MCF 10A (cell line): ENCODE measurements at places on chromosomes 6 and 20.
A peak's percentile ranks its signal among the peaks of the same experiment; 100 is the strongest.

- no peak for DNase-seq
Measured at GRCh38 chr6:117469356-117469755, 13.1 kb upstream of the DCBLD1 start.

DNA sequence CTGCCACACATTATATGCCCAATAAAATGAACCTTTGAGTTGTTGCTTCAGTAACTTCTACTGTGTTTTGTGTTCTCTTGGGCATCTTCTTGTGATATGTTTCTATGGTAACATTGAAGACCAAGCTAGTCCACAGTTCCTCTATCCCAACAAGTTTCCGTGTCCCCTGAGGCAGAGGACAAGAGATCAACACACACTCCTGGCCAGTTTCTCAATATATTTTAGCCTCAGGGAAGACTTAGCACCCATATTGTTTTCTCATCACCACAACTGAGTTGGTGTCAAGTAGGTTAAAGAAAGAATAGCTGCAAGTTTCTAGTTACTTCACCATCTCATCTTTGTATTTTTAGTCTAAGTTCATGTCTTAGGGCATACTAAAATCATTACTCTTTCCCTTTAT is 277.5 kb downstream of the UST start:
- DNase-seq, result no peak

DNA sequence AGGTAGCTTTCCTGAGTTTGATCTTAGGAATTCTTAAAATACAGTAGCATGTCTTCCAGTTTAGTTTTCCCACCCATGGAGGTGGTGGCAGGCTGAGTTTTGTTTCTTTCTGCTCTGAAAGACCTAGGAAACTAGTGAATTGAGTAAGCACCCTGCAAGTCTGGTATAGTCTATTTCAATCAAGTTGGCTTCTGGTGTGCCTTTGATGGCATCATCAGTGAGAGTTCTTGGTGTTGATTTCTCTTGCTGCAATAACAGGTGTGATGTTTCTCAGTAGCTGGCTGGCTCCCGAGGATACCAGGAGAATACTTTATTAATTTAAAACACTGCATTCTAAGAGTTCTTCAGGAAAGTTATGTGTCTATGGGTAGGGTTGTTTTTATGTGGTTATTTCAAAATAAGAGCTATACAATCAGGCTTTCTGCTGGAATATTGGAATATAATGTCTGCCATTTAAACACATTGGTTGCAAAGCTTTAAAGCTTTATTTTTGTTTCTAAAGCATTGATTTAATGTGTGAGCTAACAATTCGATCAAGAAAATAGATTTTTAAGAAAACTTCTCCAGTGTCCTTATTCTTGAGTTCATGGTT is 19.0 kb downstream of the VAPB start:
- DNase-seq, result peak; percentile 54

DNA sequence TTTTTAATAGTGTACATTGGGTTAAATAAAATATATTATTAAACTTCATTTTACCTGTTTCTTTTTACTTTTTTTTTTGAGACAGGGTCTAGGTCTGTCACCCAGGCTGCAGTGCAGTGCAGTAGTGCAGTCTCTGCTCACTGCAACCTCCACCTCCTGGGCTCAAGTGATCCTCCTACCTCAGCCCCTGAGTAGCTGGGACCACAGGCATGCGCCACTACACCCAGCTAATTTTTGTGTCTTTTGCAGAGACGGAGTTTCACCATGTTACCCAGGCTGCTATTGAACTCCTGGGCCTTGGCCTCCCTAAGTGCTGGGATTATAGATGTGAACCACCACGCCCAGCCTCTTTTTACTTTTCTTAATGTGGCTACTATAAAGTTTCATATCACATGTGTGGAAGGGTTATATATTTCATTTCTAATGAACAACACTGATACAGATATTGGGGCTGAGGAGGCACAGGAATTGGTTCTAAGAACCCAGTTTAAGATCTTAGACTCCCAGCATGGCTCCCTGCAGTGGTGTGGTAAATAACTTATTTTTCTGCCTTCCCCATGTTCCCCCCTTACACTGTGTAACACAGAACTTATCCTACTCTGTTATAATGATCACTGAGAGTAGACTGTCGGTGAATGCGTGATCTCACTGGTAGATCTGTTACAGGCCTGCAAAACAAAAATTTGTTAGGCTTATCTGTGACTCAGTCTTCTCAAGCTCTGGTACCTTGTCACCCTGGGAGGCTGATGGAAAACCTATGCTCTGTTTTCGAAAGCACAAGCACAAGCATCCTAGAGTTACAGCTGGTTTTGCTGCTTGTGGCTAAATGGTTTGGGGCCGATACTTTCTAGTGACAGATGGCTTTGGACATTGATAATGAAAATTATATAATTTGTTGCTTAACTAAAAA is 5.8 kb upstream of the ATXN1 start:
- DNase-seq, result no peak

DNA sequence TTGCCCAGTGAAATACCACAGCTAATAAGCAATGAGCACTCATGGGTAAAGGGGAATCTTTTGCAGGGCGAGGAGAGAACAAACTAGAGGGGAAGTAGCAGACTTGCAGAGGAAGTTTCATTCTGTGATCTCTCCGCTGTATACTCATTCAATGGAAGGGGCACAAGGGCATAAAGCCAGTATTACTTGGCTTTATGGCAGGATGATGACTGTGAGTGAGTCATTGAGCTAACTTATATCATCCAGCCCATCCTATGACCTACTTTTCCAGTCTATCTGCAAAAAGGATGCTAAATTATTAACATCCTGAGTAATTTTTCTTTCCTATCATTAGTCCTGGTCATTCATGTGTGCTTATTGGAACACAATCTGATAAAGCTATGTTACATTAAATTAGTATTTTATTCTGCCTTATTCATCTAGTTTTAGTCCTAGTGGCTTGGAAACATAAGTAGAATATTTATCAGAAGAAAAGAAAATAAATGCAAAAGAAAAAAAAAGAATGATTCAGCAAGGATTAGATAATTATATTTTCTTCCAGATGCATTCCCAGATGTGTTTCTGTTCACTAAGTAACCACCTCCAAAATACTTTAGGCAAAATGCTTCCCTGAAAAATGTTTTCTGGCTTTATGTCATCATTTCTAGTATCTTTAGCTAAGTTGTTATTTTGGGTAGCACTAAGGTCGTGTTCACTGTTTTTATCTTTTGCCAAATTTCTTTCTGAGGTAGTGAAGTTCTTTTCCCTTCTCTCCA is 471.7 kb downstream of the CDKAL1 start:
- peak; percentile 84 for DNase-seq

DNA sequence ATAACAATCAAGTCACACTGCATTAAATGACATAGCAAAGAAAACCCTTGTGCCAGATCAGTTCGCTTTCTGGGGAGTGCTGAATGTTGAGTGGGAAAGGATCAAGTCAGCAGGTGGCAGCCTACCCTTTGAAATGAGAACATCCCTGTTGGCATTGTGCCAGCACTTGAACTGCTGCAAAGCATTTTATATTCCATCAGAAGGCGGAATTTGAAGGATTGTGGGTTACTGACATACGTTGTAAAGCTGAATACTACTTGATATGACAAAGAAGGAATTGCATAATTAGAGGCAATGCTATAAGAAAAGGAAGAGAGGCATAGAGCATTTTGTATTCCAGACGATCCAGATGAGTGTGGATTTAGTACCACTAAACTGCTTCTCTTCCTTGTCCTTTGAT is 26.5 kb downstream of the BCKDHB start:
- peak; percentile 75 for DNase-seq

- DNase-seq, result no peak
Measured at GRCh38 chr6:24930431-24930871, 5.3 kb downstream of the RIPOR2 start.

- no peak for DNase-seq
Measured at GRCh38 chr6:114377881-114378280, 35.1 kb upstream of the HS3ST5 start.

DNA sequence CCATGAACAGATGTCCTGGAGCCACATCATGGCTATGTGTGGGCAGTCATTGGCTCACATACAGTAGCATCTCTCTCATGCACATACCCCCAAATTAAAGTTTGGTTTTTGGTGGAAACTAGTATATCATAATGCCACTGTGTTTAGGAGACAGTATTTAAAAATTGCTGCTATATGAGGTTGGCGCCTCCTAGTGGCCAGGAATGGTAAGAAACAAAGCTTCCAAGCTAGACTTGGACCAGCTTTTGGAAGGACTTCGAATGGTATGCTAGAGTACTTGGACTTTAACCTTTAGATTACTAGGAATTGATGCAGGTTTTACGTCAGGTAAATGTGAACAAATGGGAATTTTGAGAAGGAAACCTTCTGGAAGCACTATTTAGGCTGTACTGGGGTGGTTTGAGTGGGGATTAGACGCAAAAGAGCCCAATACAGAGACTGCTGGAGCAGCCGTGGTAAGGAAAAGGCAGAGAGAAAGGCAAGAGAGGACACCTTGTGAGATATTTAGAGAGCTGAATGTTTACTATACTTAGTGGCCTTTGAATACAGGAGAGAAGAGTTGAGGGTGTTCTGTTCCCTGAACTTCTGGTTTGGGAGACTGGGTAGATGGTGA is 23.8 kb downstream of the PRSS35 start:
- peak; percentile 54 for DNase-seq

GRCh38 chr6:32932132-32932868 is 8.5 kb downstream of the HLA-DMB start:
- DNase-seq, result no peak

- no peak for DNase-seq
Measured at GRCh38 chr6:131281471-131282270, 146.4 kb downstream of the AKAP7 start.

DNA sequence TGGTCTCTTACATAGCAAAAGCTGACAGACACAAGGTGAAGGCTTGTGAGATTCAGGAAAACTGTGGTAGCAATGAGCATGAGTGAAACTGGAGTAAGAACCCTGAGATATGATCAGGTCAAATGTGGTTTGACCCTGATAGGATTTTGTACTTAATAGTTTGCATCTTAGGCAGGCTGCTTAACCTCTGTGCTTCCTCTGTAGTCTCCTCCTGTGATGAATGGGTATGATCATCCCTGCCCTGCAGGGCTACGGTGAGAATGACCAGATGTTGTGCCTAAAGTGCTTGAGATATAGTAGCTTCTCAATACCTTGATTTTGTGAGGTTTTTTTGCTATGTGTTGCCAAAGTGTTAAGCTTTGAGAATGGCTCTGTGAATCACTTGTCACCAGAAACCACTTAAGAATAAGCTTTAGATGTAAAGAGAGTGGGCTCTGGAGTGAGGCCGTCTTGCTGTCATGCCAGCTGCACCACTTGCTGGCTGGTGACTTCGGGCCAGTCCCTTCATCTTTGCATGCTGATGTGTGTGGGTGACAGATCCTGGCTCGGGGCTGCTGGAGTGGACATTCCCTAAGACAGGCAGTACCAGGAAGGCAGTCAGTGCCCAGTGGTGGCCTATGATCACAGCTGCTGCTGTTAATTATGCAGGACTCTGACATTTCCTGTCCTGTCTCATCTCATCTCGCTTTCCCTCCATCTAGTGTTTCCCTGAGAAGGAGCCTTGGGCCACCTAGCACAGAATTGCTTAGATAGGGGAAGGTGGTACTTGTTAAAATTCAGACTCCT is 254.7 kb downstream of the NFATC2 start:
- DNase-seq, result no peak

- no peak for DNase-seq
Measured at GRCh38 chr6:36624461-36625157, 30.4 kb downstream of the SRSF3 start.

DNA sequence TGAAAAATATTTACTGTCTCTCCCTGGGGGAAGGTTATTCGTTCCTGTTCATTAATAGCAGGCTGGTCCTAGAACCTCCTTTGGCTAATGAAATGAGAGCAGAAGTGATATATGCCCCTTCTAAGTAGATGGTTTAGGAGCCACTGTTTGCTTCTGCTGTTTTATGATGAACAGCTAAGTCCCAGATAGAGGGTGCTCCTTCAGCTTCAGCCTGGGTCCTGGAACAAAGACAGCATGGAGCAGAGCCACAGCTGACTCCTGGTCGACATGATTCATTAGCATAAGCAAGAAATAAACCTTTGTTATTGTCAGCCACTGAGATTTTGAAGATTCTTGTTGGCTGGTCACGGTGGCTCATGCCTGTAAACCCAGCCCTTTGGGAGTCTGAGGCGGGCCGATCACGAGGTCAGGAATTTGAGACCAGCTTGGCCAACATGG is 47.8 kb upstream of the ARMC2 start:
- DNase-seq, result no peak

DNA sequence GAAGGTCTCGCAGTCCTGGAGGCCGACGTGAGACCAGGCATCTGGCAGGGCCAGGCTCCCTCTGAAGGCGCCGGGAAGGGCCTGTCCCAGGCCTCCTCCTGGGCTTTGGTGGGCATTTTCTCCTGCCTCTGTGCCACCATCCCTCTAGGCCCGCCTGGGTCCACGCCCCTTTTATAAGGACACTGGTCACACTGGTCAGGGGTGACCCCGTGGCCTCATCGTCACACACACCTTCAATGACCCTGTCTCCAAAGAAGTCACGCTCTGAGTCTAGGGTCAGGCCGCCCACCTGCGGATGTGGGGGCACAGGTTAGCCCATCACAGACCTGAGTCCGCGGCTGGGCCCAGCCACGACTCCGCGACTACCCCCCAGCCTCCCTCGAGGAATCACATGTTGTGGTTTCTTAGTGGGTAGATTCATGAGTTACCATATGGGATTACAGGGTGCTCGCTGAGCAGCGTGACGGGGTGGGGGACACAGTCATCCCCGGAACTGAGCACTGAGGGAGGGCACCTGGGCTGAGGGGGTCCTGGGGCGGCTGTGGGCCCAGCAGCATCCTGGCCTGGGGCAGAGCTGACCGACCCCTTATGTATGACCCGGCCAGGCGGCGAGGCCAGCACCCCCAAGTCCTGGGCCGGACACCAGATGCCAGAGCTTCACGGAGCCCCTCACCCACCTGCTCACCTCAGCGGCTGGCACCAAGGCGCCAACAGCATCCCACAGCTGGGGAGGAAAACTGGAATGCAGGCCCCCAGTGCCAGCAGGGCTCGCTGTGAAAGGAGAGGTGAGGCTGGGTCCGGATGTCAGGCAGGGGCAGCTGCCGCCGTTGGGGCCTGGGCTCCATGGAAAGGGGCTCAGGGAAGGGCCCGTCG is 115.9 kb downstream of the DLL1 start:
- DNase-seq, result no peak

GRCh38 chr20:23284009-23284408 is 66.6 kb upstream of the NXT1 start:
- DNase-seq, result no peak

GRCh38 chr6:144746902-144747469 is 461.9 kb downstream of the UTRN start:
- DNase-seq, result no peak

- DNase-seq, result no peak
Measured at GRCh38 chr6:13695252-13695651, 16.4 kb downstream of the RANBP9 start.

GRCh38 chr6:5471044-5471443 is 209.7 kb downstream of the FARS2 start:
- DNase-seq, result peak; percentile 63
